Caco-2 (cell line): ENCODE measurements at places on chromosomes 16 and 17.

- H3K36me3 ChIP-seq = no peaks in the 10 kb centered on the region
- no peak overlapping the region for H3K4me3 ChIP-seq
- H3K27ac ChIP-seq = no peak overlapping the region
- no peaks in the 10 kb centered on the region for H3K4me1 ChIP-seq
Observed at GRCh38 chr16:79659344-79659743, 58.8 kb upstream of the MAF start.

DNA sequence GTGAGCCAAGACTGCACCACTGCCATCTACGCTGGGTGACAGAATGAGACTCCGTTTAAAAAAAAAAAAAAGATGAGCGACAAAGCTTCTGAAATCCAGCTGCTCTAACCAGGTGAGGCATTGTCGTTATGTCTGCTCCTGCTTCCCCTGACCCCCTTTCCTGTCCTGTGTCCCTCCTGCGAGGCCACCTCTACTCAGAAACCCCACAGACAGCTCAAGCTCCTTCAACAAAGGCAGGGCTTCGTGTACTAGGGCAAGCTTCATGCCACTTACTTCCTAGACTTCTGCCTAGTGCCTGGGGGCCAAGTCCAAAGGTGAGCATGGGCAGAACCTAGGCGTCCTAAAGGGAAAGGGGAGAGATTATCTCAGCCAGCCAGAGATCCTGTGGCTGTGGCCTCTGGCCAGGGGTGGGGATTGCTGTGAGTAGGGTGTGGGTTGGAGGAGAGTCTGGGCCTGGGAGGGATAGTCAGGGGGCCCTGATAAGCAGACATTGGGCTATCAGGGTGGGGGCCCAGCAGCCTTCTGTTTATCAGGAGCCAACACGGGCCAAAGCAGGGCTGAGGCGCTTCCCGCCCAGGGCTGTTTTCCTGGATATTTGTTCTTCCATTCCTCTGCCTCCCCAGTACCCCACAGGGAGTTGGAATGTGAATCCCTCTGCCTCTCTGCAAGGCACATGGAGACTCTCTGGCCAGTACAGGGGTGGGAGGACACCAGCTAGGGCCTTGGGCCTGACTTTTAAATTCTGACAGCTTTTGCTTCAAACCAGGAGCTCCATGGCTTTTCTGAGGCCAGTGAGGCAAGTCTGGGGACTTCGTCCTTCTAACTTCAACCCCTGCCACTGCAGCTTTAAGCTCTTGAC lies 10.4 kb downstream of the ERAL1 start:
- H3K36me3 ChIP-seq = peaks cover 2% of the 10 kb centered on the region; the same call in 1 of the 2 replicates
- no peaks in the 10 kb centered on the region for H3K27me3 ChIP-seq
- H3K27ac ChIP-seq = peak overlapping the region; percentile 73
- peaks cover 25% of the 10 kb centered on the region for H3K4me1 ChIP-seq
- H3K4me3 ChIP-seq = no peak overlapping the region

GRCh38 chr16:83136419-83136818 lies 509.6 kb downstream of the CDH13 start:
- no peak for DNase-seq
- H3K27ac ChIP-seq = no peak overlapping the region
- H3K4me1 ChIP-seq = peaks cover 15% of the 10 kb centered on the region
- no peaks in the 10 kb centered on the region for H3K36me3 ChIP-seq
- H3K4me3 ChIP-seq = no peak overlapping the region

DNA sequence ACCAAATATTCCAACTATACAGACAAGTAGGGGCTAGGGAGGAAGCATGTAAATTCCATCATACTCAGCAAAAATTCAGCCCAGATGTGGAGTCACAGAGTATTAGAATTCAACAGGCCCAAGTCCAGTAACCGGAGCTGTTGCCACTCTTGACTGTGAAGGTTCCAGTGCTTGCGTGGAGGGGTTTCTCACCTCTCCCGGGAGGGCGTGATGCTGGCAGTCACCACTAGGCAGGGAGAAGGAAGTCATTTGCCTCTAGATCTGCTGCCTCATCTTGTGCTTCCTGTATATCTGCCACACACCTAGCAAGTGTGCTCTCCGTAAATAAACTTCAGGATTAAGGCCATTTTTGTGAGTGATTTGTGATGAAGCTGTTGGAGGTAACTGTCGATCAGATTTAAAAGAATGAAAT lies 1.0 kb upstream of the CKLF start:
- H3K27ac ChIP-seq = no peak overlapping the region
- H3K36me3 ChIP-seq = no peaks in the 10 kb centered on the region
- H3K4me1 ChIP-seq = peaks cover 28% of the 10 kb centered on the region
- peak; percentile 78 for DNase-seq

DNA sequence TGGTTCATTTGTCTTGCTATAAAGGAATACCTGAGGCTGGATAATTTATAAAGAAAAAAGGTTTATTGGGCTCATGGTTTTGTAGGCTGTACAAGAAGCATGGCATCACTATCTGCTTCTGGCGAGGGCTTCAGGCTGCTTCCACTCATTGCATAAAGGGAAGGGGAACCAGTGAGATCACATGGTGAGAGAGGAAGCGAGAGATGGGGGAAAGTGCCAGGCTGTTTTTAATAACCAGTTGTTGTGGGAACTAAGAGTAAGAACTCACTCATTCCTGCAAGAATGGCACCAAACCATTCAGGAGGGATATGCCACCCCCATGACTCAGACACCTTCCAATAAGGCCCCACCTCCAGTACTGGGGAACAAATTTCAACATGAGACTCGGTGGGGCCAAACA lies 24.3 kb downstream of the SPECC1 start:
- H3K4me1 ChIP-seq = no peaks in the 10 kb centered on the region
- H3K27me3 ChIP-seq = no peaks in the 10 kb centered on the region
- DNase-seq = no peak
- no peak overlapping the region for H3K27ac ChIP-seq
- no peak overlapping the region for H3K4me3 ChIP-seq

DNA sequence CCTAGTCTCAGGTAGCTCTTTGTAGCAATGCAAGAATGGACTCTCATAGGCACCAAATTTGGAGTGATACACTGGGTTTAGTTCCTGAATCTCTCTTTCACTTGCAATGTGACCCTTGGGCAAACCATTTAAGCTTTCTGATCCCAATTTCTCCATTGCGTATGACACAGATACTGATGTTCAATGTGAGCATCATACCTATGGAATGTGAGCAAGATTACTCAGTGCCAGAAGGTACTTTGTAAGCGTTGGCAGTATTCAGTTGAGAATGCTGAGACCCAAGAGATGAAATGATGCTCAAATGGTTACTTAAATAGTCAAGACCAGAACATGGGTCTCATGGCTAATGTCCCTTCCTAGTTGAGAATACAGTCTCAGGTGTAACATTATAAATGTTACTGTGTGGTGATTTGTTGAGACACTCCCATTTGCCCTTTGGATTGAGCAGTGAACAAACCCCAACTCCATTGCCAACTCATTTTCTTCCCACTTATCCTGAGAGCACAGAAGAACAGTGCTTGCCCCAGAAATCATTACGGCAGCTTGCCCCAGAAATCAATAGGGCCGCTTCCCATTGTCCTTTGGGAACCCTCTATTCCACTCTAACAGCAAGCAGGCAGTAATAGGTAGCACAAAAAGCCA lies 134.1 kb downstream of the SOX9 start:
- no peaks in the 10 kb centered on the region for H3K27me3 ChIP-seq
- no peak overlapping the region for H3K27ac ChIP-seq
- H3K4me3 ChIP-seq = no peak overlapping the region
- DNase-seq = no peak
- H3K36me3 ChIP-seq = no peaks in the 10 kb centered on the region
- no peaks in the 10 kb centered on the region for H3K4me1 ChIP-seq
